ENCODE measurements at places on chromosomes 7 and 10.

DNA sequence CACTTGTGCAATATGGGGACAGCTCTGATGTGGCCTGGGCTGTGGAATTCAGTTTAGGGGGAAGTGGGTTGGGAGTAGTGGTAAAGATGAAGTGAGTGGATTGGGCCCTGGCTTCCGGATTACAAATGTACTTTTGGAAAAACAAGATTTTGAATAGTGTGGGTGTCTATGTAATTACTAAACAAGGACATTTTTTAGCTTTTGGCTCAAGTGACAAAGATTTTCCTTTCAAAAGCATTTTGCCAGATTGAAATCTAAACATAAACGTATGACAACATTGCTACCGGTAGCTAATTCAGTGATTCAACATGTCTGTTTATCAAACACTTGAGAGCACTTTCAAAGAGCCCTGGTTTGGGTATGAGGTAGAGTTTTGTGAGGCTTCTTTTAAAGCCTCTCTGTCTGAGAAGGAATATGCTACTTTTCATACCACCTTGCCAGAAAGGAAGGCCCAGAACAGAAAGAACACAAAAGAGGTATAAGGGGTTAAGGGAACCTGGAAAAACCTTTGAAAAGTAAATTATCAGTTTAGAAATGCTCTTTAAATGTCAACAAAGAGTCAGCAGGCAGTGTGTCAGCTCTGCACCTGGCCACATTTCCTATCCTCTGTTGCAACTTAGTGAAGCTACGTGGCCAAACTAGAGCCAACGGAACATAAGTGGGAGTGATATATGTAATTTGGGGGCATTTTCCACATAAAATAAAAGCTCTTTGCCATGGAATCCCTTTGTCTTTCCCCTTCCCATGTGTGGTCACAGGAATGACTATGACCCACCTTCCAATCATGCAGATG, 516.1 kb downstream of the NRG3 start:
- no peak for DNase-seq

DNA sequence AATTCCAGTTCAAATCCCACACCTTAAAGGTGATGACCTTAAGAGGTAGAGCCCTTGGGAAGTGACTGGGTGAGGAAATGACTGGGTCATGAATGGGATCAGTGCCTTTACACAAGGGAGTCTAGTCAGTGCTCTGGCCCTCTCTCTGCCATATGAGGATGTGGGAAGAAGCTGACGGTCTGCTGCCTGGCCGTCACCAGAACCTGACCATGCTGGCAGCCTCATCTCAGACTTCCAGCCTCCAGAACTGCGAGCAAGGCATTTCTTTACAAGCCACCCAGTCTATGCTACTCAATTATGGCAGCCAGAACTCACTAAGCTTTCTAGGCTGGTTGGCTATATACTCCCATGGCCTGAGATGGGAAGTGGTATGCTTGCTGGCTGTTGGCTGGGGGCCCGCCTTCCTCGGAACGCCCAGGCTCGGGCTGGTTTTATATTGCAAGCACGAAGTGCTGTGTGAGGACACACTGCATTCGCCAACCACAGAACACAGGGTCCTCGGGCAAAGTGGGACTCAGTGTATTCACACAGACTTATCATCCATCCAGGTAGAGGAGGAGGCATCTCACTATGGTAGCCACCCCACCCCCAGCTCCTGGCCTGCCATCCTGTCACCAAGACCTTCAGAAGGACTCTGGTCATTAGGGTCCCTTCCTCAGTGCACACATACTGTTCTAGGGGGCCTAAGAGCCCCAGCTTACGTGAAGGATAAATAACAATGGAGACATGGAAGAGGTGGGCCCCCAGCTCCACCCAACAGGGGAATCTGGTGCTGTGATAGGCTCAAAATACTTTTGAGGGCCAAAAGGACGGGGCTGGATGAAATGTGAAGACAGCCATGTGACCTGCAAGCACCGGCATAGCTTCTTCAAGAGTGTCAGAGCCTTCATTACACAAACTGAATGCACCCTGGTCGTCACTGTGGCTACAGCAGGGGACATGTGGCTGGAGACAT, 49.0 kb downstream of the ZRANB1 start:
- DNase-seq: no peak

- no peak for DNase-seq
These were observed 225.2 kb downstream of the XPNPEP1 start for GRCh38 chr10:109698086-109698485.

GRCh38 chr7:140316165-140316661, 82.1 kb downstream of the SLC37A3 start:
- DNase-seq: no peak

DNA sequence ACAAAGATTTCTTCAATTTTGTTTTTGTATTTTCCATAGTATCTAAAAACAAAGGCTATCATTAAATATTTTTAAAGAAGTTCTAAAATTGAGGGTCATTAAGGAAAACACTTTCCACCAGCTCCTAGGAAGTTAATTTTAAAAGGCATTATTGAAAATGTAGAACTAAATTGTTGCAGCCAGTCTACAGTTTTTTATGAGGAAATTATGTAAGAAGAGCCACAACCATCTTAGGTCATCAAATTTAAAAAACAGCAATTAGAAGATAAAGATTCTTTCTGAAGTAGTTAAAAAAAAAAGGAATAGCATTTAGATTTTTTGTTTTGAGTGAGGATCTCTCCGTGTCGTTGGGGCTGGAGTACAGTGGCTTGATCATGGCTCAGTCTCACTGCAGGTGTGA, 161.7 kb downstream of the NRBF2 start:
- DNase-seq: no peak

GRCh38 chr7:40717242-40717641, 582.4 kb downstream of the SUGCT start:
- no peak for DNase-seq

DNA sequence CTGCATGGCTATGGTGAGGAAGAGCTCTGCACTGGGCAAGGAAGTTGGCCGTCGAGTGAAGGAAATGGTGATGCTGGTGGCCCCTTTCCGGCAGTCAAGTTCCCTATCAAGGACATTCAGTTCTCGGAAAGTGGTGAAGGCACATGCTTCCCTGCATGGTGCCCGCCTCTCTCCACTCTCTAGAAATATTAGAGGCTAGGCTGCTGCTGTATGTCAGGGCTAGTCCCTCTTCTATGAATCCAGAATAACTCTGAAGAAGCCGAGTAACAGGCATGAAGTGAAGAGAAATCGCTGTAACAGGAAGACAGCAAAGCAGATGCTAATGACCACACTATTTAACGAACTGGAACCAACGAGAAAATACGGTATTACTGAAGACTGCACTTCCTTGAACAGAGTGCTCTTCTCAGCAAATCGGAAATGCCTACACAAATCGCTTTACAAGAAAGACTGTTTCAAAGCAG, 5.4 kb downstream of the IDI1 start:
- DNase-seq: no peak

- DNase-seq: no peak
These were observed 301.9 kb upstream of the PRKCQ start for GRCh38 chr10:6881987-6882386.

DNA sequence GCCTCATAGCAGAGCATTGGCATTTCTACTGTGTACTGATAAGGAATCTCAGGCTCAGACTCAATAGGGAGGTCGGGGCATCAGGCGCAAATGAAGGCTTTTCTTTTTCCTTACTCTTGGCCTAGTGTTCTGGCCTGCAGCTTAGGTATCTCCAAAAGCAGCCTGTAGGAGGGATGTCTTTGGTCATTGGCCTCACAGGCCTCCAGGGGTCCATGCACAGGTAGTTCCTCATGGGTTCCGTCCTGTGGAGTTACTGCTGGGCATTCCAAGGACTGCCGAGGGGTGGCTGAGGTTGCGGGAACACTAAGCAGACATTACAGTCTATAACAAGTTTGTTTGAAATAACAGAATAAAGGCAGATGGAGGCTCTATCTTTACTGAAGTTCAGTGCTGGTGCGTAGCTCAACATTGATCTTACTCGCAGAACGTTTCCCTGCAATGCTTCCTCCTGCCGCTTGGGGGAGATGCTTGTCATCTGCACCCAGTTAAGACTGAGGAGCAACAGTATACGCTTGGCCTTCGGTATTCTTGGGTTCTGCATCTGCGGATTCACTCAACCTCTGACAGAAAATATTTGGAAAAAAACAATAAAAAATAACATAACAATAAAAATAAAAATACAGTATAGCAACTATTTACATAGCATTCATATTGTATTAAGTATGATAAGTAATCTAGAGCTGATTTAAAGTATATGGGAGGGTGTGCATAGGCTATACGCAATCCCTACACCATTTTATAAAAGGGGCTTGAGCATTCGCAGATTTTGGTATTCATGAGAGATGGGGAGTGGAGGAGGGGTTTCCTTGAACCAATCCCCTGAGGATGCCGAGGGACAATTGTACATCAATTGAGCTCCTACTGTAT, 58.9 kb downstream of the SH2D4B start:
- no peak for DNase-seq

DNA sequence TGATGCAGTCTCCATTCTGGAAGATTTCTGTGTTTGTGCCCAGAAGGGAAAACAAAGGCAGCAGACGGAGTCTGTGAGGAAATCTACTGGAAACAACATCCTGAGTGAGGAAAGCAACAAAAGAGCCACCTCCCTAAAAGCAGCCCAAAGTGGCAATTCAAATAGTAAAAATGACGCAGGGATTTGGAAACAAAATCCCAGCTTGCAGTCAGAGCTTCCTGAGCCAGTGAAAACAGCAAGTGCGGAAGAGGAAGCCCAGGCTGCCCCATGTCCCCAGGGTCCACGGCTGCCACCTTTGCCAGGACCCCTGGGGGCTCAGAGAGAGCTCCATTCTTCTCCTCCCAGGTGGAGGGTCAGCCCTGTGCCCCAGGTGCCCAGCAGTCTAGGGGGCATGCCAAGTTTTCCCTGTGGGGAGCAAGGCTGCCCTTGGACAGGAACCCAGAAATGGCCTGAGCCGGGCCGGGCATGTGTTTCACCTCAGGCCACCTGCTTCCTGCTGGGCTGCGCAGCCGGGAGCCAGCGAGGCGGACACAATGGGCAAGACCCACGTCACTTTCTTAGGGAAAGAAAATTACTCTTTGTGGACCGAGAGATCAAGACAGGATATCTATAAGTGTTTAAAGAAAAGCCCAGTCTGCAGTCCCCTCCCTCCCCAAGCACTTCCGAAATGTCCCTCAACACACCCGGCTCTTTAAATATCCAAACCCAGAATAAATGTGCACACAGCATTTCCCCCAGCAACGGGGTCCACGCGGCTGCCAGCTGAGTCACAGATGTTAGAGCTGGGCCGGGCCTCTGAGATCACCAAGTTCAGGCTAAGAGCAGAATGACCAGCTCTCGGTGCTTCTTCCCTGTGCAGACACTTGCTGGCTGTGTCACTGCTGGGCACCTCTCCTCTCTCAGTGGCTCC, 231.1 kb downstream of the ARHGAP12 start:
- no peak for DNase-seq

DNA sequence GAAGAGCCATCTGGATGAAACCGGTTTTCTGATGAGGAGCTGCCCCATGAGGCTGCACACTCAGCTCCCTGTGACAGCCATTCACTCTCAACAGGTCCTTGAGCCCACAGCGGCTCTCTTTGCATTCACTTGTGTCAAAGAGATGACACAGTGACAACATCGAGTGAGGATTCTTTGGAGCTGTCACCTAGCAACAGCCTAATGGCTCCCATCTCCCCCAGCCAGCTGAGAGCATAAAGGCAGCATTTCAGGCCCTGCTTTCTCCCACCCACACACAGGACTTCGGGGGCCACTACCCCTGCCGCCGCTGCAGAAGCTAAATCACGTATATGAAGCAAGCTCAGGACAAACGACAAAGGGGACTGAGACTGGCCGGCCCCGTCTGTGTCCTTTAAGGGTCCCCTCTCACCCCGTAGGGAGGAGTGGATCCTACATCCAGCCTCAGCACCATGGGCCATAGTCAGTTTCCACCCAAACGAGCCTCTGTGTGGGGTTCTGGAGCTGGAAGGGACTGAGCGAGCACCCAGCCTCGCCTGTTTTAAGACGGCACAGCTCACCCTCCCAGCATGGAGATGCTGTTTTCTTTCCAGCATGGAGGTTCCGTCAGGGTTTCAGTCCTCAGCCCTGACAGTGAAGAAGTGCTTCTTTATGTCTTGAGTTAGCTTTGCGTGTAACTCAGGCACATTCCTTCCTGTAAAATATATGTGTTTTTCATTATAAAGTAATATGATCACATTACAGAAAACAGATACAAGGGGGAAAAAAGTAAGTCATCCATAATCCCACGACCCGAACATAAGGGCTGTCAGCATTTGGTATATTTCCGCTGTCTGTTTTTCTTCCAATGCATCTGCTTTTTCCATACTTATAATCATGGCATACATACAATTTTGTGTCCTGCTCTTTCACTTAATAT, 4.9 kb downstream of the CPA4 start:
- no peak for DNase-seq

- DNase-seq: no peak
These were observed 42.6 kb downstream of the SHH start for GRCh38 chr7:155769701-155770100.

DNA sequence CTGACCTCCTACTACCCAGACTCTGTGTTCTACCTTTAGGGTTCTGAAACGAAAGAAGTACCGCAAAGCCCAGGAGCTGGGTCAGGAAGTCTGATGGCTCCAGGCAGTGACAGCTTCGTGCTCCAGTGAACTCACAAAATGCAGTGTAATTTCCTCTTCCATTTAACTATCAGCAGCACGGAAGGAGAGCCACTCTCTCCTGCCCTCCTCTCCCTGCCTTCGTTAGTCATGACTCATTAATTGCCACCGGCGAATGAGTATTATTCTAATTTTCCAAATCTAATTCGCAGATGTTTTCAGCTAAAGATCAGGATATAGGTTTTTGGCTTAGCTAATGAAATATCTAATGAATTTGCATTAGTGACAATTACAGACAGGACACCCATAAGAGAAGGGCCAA, 1262.0 kb downstream of the TYW1 start:
- DNase-seq: no peak

DNA sequence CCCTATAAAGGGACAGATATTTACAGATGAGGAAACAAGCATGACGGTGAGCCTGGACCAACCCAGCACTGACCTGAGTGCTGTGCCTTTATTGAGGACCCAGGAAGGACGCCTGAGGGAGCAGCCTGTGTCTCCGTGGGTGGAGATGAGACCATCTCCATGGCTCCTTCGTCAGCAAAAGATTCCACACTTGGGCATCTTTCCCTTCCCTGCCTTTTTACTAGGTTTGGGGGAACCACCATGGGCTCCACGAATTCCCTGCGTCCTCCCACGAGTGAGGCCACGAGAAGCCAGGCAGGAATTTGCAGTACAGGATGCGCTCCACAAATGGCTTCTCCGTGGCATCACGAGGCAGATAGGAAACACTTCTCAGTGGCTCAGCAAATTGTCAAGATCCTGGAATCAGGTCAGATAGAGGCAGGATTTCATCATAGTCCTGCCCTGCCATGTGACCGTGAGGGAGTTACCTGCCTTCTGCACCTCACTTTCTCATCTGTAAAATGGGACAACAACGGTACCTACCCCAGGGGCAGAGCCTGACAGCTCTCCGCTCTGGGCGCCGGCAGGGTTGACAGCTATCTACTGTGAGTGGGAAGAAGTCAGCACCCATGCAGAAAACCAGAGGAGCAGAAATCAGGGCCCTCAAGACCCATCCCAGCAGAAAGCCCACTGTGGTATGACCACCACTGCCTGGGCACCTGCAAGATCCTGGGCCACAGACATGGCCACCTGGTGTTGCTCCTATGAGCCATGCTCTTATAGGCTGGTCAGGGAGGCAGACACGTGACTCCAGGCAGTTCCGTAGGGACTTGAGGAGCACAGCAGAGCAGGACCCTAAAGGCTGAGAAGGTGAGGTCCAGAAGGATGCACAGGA, 80.1 kb downstream of the GRID1 start:
- DNase-seq: no peak

- DNase-seq: no peak
These were observed 65.4 kb downstream of the FANK1 start for GRCh38 chr10:125961743-125962142.

GRCh38 chr10:117053482-117053881, 48.5 kb upstream of the SHTN1 start:
- DNase-seq: no peak
